ENCODE measurements at places on chromosomes 1 and 21.

DNA sequence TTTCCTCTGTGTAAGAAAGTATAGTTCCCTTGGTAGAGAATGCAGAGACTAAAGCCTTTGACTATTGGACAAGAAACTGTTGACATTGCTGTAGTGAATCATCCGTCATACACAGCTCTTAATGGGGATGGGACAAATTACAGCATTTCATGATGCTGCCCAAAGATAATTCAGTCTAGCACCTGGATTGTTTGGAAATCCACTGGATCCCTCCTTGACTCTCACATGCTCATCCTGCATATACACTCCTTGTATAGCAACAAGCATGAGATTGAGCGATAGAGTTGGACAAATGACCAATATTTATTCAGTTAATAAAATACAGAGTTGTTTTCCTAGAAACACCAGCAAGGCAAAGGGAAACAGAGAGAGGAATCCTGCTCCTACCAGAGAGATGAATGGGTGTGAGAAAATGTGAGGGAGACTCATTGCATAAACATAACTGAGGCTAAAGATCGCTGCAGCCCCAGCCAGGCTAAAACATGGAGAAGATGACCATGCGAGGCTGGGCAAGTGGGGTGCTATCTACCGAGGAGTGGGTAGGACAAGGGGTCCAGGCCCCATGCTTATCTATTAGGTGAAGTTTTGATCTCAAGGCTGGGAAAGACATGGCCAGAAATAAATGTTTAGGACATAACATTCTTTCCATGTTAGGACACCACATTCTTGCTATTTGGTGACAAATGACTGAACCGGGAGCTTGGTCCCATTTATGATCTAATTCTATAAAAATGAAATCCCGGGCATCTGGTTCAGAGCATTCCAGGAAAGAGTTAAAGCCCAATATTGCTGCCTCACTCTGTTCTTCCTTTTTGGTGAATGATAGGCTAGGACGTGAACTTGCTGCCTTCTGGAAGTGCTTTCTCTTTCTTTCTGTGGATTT is 153.2 kb downstream of the TGFB2 start:
- no peak for DNase-seq

DNA sequence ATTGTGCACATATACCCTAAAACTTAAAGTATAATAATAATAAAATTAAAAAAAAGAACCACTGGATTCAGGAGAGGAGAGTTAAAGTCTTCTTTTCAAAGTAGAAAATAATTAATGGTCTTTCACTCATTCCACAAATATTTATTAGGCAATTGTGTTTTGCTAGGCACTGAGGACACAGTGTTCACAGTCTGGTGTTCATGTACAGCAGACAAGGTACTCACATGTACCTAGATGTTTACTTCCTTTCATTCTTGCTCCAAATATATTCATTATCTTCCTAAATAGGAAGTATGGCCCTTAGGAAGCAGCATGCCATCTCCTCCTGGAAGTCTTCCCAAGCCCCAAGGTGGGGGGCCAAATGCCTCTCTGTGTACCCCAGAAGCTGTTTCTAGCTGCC is 265.0 kb downstream of the NPHP4 start:
- DNase-seq: no peak

GRCh38 chr1:203455706-203456105 is 19.9 kb upstream of the PRELP start:
- no peak for DNase-seq

- DNase-seq: no peak
These were observed 7.5 kb upstream of the THEM4 start for GRCh38 chr1:151916726-151917370.

- no peak for DNase-seq
These were observed 75.2 kb downstream of the NFIA start for GRCh38 chr1:61157468-61157987.

DNA sequence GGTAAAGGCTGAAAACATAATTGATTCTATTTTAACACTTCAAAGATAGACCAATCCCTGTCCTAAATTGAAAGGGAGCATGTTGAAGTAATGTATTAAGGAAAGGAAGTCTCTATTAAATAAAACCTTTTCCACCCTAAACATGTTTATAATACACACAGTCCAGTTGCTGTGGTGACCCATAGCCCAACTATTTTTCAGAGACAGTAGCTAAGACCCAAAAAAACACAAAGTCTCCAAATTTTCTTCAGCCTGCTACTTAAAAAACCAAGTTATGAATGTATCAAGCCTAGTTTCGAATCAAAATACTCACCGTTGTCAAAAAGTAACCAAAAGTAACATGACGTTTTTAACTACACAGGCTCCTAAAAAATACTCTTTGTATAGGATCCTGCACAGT is 1.6 kb downstream of the ELK4 start:
- no peak for DNase-seq

GRCh38 chr1:82463951-82464350 is 663.2 kb downstream of the ADGRL2 start:
- no peak for DNase-seq

DNA sequence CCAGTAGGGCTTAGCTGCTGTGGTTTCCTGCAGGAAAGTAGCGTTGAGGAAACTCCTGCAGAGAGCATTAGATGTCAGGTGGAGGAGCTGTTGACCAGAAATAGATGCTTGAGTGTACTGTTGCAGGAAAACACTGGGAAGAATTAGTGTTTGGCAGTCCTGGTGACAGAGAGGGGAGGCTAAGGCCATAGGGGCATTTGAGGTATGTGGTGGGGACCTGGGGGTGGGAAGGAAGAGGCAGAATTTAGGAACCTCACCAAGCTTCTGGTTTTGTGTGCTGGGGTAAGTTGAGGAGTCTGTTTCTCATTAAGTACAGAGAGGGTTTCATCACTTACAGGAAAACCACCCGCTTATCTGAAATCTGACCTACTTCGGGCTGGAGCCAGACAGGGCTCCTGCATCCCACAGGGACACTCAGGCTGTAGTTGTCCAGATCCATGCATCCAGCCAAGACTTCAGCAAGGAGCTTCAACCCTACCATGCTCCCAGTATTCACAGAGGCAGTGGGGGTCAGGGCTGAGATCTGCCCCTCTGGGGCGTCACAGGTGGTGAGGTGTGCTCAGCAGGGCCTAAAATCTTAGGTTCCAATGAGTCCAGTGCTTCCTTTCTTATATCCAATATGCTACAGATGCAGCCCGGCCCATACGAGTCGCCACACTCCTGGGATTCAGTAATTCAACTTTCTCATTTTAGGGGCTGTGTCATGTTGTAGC is 15.1 kb downstream of the SH2D2A start:
- DNase-seq: no peak

DNA sequence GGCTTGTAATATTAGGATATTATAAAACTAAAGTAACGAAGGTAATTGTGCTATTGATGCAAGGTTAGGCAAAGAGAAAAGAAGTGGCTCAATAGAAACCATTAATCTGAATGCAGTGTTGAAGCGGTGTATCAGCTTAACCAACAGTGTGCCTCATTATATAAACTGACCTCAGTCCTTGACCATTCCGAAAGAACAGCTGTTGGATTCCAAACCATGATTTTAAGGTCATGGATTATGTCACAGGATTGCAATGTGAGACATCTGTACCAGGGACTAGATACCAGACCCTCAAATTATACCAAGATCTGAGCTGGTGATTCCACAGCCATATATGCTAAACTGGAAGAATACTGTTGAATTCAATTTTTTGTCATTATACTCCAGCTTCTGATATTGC is 134.2 kb upstream of the HP1BP3 start:
- DNase-seq: no peak

DNA sequence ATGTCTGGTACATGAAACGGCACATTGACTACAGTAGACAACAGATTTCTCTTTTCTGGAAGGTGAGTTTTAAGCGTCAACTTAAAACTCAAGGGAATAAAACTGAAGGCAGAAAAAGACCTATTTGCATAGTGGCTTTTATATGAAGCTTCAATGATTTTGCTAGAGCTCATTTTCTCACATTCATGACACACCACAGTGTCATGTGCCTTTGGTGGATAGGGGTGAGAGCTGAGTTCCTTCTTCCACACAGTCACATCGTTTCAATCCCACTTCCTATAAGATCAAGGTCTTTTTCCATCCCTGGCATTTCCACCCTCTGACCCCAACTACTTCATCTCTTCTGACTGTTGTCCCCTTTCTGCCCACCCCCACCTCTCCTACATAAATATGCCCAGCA is 31.0 kb downstream of the IL12RB2 start:
- peak; percentile 15 for DNase-seq

DNA sequence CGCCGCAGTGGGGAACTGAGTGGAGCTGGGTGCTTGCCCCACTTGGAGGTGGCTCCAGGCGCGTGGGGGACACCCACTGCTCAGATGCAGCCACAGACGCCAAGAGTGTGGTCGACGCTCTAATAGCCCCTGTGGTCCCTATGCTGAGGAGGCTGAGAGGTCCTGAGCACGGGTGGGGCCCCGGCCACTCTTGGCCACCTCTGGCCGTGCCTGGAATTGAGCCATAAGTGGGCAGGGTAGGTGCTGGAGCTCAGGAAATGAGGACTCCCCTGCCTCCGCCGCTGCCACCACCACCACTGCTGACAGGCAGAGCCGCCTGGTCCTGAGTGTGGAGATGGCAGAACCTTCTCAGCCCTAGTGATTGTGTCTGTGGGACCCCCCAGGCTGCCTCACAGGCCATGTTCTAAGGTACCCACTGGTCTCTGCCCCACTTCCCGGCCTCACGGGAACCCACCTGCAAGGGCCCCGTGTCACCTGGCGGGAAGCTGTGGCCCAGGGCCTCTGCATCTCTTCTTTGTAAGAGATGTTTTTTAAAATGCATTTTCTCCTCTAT is 34.6 kb upstream of the DIP2A start:
- DNase-seq: no peak
